ENCODE measurements at places on chromosomes 3 and 15.

DNA sequence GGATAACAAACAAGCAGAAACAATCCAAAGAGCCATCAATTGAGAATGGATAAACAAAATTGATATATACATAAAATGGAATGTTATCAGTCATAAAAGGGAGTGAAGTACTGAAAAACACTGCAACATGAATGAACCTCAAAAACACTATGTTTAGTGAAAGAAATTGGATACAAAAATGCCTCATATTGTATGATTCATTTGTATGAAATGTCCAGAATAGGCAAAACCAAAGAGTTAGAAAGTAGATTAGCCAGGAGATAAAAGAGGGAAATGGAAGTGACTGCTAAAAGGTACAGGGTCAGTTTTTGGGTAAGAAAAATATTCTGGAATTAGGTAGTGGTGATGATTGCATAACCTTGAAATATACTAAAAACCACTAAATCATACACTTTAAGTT is 9.8 kb upstream of the SLC25A36 start:
- no peak for DNase-seq

DNA sequence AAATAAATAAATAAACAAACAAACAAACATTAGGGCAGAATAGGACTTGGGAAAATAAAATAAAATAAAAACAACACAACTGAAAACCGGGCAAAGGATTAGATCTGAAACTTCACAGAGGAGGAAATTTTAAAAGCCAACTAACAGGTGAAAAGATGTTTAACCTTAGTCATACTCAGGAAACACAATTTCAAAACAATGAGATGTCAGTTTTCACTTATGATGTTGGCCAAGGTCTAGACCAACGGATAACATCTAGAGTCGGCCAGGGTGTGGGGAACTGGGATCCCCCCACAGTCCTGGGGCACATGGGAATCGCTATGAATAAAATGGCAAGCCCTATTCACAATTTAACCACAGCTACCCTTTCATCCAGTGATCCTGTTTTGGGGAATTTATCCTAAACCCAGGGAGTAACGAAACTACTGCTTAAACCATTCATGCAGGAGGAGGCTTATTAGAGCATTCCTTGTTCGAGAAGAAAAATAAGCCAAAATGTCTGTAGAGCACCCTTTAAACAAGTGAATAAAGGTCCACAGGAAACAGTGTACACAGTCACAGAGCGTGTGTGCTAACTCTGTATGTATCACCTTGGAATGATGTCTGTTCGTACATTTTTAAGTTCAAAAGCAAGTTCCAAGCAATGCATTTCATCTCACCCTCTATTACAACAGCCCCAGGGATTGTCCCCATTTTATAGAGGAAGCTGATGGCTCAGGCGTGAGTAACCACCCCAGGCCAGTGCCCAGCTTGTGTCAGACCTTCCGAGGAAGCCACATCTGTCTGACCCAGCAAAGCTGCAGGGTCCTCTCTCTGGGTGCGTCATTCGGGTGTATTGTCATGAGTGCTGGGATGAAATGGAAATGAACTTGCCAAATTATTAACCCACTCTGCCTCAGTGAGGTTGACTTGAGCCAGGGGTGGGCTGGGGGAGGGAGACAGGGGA is 6.3 kb upstream of the ANPEP start:
- DNase-seq = no peak

DNA sequence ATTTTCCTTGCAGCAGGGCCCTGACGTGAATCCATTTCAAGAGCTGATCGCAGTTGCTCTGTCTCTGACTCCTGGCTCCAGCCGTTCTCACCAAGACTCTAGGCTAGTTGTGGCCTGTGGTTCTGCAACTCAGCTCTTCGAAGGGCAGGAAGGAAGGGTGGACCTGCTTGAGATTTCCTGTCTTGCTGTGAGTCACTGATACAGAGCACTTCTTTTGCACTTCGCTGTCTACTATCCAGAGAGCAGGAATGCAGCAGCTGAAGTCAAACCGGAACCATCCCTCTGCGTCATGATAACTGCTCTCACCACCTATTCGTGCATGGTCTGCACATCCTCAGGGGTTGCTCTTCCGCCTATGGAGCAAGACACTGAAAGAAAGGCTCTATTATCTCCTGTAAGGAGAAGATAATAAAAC is 59.7 kb downstream of the RAP2B start:
- peak; percentile 72 for DNase-seq

GRCh38 chr3:72604328-72604727 is 243.9 kb downstream of the SHQ1 start:
- DNase-seq = no peak

DNA sequence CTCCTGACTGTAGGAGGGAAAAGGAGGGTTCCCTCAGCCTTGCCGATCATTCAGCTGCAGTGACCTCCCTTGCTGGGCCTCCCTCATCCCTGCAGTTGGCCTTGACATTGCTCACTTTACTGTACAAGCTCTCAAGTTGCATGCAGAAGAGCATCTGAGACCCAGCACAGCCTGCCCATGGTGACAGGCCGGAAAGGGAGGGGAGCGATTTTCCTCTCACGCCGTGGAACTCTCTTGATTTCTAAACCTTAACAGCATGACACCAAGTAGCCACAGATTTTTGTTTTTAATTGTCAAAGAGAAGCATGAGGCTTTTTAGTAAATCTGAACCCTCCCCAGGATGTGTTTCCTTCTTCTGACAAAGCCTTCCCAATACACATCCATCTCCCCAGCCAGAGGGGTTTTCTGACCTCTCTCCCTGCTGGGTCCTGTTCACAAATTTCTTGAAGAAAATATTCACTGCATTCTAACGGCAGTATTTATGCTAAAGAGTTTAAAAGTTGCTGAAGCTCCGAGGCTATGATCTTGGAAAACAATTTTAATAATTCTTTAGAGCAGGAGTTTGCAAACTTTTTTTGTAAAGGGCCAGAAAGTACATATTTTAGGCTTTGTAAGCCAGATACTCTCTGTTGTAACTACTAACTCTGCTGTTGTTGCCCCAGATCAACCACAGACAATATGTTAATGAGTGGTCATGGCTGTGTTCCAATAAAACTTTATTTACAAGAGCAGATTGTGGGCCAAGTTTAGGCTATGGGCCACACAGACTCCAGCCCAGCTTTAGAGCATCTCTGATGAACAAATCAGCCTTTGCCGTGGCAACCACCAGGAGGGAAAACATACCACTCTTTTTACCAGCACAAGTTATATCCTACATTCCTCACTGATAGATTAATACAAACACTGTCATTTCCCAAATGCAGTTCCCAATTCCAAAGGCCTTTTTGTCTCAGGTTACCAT is 34.8 kb downstream of the LMCD1 start:
- DNase-seq = no peak

GRCh38 chr3:52053307-52054304 is 2.8 kb downstream of the DUSP7 start:
- DNase-seq = peak; percentile 33

DNA sequence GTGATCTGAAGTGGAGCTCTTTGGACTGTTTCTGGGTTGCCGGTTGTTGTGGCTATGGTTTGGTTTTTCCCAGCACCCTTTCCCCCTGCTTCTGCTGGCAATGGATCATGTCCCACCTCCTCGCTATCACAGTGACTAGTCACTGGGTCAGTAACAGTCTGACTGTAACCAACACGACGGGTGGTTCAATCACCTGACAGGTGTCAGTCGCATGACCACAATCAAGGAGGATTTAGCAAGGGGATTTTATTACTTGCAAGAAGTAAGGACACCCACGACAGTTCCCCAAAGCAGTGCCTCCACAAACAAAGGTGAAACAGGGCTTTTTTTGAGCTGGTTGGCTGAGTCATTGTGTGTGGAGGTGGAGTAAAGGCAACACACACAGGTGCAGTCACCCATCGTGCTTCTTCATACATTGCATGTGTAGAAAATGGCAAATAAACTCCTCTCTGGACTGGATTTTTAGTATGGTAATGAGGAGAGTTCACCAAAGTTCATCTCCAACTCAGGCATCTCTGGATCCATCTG is 58.8 kb upstream of the FAM3D start:
- DNase-seq = no peak

GRCh38 chr3:143203848-143204247 is 84.3 kb downstream of the CHST2 start:
- DNase-seq = no peak

DNA sequence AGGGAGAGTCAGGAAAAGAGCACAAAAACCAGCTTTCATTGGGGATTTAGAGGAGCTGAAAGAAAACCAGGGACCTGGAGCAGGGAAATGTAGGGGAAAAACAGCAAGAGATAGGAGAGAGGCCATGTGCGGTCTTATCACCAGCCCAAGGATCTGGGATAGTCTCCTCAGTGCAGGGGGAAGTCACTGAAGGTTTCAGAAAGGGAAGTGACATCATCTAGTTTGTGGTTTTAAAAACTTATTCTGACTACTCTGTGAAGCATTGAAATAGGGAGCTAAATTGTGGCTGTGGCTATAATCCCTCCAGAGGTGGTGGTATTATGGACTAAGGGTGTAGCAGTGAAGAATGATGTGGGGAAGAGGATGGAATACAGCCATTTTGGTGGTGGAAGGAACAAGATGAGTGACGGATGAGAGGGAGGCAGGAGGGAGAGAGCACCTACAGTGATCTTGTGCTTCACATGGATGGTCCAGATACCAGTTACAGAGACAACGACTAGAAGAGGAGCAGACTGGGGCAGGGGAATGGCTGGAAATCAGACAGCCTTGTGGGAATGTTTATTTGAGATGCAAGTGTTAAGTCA is 72.7 kb downstream of the HMG20A start:
- no peak for DNase-seq

DNA sequence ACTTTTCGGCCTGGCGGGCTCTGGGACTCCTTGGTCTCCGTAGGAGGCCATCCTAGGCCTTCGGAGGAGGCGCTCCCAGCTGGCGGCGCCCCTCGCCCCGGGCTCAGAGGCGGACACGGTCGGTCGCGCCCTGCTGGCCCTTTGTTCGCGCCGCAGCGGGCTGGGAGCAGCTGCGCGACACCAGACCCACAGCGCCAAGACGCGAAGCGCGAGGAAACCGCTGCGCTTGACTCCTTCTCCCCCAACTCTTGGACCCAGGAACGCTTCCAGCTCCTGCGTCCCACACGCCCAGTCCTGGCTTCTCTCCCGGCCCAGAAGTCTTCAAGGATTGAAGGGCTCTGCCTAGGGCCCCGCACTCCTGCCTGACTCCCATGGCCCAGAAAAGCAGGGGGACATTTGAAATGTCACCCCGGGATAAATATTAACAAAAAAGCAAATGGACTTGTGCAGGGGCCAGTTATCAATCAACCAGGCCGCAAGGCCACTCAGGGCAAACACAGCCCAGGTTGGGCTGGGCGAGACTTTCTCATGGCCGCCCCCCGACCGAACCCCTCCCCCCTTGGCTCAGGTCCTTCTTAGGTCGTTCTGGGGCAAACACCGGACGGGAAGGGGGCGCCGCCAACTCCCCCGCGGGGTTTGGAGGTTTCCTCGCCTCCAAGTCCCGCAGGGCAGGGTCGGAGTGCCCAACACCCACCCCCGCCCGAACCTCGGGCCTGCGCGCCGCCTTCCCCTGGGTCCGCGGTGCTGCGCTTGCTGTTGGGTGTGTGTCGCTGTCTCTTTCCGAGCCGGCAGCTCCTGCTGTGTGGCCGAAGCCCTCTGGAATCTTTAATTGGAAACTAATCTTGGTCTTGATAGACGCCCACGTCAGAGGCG is 5.1 kb downstream of the ONECUT1 start:
- no peak for DNase-seq

GRCh38 chr3:32160706-32161214 is 54.3 kb downstream of the GPD1L start:
- no peak for DNase-seq

DNA sequence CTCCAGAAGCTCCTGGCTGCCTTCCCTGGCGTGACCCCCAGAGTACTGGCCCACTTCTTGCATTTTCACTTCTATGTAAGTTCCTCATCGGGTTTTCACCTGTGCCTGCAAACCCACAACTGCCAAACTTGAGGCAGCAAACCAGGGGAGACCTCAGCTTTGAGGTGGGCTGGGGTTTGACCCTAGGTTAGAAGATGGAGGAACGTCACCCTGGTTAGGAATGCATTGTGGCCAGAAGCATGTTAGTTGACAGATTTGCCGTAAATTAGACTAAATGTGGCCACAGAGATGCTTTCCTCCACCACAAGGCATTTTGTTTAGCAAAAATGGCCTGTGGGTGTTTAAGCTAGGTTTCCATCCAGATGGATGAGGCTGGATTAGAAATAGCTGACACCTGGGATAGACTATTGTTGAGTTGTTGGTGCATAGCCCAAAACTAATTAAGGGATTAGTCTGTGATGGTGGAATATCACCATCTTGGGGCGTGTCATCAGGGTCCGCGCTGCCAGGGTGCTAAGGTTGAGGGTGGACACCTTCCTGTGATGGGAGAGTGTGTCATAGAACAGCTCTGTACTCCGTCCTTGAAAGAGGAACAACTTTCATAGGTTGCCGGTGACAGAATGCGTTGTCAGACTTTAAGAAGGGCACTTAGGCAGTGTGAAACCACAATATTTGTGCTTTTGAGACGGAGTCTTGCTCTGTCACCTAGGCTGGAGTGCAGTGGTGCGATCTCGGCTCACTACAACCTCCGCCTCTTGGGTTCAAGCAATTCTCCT is 3.6 kb downstream of the NISCH start:
- no peak for DNase-seq

DNA sequence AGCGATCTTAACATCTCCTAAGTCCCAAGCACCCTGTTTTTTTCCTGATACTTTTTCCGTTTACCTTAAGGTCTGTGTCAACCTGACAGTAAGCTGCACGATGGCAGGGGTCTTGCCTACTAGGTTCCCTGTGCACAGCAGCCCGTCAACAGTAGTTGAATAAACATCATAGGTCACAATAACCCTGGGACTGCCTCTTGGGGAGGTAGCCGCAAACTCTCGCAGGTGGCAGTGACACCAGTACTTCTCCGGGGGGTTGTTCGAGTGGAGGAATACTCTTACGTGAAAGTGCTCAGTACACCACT is 365 bp upstream of the PDCD6IP start:
- DNase-seq = no peak

DNA sequence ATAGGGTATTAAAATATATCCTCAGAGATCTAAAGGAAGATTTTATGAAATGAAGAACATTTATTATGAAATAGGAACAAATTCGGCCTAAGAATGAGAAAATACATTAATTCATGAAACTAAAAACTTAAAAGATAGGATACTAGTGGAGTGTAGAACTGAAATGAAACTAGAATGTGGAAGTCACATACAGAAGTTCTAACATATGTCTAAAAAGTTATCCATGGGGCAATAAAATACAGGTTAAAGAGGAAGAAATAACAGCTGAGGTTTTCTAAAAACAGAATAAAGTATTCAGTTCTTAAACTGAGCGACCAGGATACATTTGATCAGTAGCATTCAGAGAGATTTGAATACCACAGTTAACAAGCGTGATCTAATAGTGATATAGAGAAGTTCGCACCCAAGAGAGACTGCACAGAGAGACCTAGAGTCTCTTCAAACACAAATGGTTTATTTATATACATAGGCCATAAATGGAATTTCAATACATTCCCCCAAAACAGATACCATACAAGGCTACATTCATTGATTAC is 85.9 kb downstream of the FEZF2 start:
- DNase-seq = no peak

GRCh38 chr3:13452490-13453335 is 27.4 kb upstream of the HDAC11 start:
- peak; percentile 34 for DNase-seq

- no peak for DNase-seq
Measured at GRCh38 chr15:63063164-63063756, 20.7 kb downstream of the TPM1 start.

- no peak for DNase-seq
Measured at GRCh38 chr3:140917772-140918171, 23.9 kb upstream of the SLC25A36 start.
